CD14-positive monocyte (primary cell): ENCODE measurements at places on chromosomes 6 and 20.

DNA sequence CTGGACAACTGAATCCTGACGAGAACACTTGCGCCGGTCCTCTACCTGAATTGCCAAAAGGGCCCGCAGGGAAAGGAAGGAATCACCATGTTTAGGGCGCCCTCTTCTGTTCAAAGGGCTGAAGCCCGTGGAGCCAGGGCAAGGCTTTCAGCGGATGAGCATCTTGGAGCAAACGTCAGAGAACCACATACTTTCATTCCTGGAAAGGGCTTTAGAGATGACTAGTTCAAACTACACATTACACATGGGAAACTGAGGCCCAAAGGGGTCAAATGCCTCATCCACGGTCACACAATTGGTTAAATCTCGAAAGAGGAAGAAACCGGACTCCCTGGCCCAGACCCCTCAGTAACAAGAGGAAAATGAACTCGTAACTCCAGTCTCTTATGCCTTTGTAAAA, 11.5 kb upstream of the ZNF133 start:
- H3K36me3 ChIP-seq, result no peaks in the 10 kb centered on the region
- peak; percentile 30 for DNase-seq

DNA sequence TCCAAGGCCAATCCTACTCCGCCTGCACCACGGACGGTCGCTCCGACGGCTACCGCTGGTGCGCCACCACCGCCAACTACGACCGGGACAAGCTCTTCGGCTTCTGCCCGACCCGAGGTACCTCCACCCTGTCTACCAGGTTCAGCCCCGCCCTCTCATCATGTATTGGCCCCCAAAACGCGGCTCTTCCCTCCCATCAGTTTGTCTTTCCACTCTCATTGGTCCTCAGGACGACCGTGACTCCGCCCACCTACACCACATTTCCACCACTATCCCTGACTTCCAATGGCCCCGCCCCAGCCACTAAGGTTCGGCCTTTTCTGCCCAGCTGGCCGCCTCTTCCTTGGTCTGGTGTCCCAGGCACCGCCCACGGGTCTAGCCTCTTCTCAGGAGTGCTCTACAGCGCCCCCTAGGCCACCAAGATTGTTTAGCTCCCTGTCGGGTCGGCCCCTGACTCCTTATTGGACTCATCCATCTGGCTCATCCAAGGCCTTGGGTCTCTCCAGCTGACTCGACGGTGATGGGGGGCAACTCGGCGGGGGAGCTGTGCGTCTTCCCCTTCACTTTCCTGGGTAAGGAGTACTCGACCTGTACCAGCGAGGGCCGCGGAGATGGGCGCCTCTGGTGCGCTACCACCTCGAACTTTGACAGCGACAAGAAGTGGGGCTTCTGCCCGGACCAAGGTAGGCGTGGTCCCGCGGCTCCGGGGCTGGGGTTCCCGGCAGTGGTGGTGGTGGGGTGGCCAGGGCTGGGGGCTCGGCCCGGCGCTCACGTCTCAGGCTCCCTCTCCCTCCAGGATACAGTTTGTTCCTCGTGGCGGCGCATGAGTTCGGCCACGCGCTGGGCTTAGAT, 3.1 kb downstream of the MMP9 start:
- no peaks in the 10 kb centered on the region for H3K36me3 ChIP-seq
- peak overlapping the region; percentile 61 for H3K27ac ChIP-seq
- no peak overlapping the region for H3K4me3 ChIP-seq
- DNase-seq, result peak; percentile 53
- H3K27me3 ChIP-seq, result peaks cover 13% of the 10 kb centered on the region

- DNase-seq, result no peak
- H3K27ac ChIP-seq, result no peak overlapping the region
- peaks cover 2% of the 10 kb centered on the region for H3K27me3 ChIP-seq
- peaks cover 24% of the 10 kb centered on the region for H3K4me1 ChIP-seq
- H3K4me3 ChIP-seq, result no peak overlapping the region
Observed at GRCh38 chr6:41892921-41893564, 2.1 kb downstream of the USP49 start.

DNA sequence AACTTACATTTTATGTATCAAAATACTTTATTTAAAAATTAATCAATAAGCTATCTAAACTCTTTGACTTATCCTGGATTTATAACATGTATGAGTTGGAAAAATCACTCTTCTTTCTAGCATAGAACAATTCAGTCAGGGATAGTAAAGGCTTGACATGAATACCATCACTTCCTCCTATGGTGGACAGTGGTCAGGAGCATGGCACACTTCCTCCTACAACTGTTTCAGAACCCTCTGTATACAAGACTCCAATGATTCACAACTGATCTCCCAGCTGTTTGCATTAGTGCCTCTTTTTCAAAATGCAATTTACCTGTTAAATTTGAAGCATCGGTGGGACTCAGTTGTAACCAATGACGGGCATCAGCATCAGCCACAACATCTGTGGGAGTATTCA, 129.7 kb downstream of the RALGAPA2 start:
- no peaks in the 10 kb centered on the region for H3K27me3 ChIP-seq
- H3K4me1 ChIP-seq, result no peaks in the 10 kb centered on the region
- no peak overlapping the region for H3K4me3 ChIP-seq
- no peak for DNase-seq

DNA sequence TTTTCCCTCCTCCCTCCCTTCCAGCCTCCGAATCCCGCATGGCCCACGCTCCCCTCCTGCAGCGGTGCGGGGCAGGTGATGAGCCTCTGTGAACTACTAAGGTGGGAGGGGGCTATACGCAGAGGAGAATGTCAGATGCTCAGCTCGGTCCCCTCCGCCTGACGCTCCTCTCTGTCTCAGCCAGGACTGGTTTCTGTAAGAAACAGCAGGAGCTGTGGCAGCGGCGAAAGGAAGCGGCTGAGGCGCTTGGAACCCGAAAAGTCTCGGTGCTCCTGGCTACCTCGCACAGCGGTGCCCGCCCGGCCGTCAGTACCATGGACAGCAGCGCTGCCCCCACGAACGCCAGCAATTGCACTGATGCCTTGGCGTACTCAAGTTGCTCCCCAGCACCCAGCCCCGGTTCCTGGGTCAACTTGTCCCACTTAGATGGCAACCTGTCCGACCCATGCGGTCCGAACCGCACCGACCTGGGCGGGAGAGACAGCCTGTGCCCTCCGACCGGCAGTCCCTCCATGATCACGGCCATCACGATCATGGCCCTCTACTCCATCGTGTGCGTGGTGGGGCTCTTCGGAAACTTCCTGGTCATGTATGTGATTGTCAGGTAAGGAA, at the start of gene OPRM1:
Gene OPRM1, plus strand, starts transcription at position 10 of the 612 bp plus-strand sequence. Its CDS starts 305 bp downstream, at position 315.
- no peak within 1 kb of the TSS for H3K4me3 ChIP-seq
- no peak within 1 kb of the TSS for H3K27ac ChIP-seq
- no peaks in the 10 kb centered on the region for H3K4me1 ChIP-seq
- DNase-seq, result no peak
- H3K36me3 ChIP-seq, result no peaks in the 10 kb centered on the region

DNA sequence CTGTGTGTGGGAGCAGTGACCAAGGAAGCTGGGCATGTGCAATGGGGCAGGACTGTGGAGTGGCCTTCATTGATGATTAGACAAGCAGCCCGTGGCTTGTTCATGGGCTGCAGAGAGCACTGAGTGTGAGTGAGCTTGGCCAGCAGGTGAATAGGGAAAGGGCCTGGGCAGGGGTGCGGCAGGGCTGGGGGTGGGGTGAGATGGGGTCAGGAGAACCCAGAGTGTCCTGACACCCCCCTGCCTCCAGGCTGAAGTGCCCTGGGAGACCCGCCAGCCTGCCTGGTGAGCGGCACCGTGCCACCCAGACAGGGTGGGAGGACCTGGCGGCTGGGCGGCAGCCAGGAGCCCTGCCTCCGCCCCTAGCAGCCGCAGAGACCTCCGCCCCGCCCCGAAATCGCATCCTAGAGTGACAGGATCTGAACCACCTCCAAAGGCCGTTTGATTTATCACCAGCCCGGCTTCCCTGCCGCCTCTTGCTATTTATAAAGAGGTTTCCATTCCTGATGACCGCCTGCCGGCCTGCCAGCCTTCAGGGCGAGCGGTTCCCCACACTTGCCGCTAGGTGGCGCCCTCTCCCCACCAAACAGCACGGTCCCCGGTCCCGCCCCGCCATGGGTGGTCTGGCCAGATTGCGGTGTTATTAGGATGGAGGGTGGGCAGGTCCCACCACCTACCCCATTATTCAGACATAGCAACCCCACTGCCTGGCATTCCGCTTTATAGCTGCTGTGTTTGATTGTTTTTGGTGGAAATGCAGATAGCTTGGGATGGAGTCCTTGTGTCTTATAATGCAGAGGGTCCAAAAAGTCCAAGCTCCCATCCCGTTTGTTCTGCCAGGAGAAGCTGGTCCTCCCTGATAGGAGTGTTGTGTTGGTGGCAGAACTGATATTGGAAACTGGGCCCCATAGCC, 3.5 kb downstream of the MYLK2 start:
- H3K27me3 ChIP-seq, result no peaks in the 10 kb centered on the region
- no peak overlapping the region for H3K27ac ChIP-seq
- H3K4me1 ChIP-seq, result peaks cover 3% of the 10 kb centered on the region
- no peak overlapping the region for H3K4me3 ChIP-seq
- no peaks in the 10 kb centered on the region for H3K36me3 ChIP-seq
- peak; percentile 68 for DNase-seq

- no peaks in the 10 kb centered on the region for H3K36me3 ChIP-seq
- no peak for DNase-seq
- no peaks in the 10 kb centered on the region for H3K27me3 ChIP-seq
- H3K4me3 ChIP-seq, result no peak overlapping the region
Observed at GRCh38 chr6:117840541-117840983, 66.5 kb upstream of the SLC35F1 start.

DNA sequence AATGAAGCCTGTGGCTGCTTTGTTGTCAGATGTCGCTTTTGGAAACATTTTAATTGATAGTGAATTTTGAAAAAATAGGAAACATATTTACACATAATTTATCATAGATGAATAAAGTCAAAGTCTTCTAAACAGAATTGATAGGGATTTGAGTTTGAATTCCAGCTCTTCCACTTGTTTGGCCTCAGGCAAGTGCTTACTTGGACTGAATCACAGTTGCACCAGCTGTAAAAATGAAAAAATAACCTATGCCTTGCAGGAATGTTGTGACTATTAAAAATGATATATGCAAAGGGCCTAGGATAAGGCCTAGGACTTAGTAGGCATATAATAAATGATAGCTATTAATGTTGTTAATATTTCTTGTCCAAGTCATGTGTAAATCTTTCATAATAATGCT, 618.5 kb upstream of the MMS22L start:
- no peaks in the 10 kb centered on the region for H3K4me1 ChIP-seq
- DNase-seq, result no peak
- no peak overlapping the region for H3K27ac ChIP-seq
- H3K36me3 ChIP-seq, result no peaks in the 10 kb centered on the region
- H3K4me3 ChIP-seq, result no peak overlapping the region

DNA sequence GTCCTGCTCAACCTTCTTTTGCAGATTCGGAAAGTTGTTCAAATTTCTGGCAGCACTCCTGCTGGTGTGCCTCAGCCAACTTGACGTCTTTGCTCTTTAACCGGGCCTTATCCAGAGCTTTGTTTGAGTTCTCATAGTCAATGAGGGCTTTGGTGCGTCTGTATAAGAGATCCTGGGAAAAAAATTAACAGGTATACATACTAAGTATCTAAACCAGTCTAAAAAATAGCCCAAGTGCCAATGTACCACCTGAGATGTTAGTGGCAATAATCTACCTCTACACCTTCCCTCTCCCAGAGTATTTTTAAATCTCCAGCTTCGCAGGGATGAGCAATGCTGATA, 21.1 kb downstream of the SNX5 start:
- no peaks in the 10 kb centered on the region for H3K27me3 ChIP-seq
- H3K27ac ChIP-seq, result no peak overlapping the region
- H3K36me3 ChIP-seq, result peaks cover 100% of the 10 kb centered on the region
- no peak for DNase-seq

DNA sequence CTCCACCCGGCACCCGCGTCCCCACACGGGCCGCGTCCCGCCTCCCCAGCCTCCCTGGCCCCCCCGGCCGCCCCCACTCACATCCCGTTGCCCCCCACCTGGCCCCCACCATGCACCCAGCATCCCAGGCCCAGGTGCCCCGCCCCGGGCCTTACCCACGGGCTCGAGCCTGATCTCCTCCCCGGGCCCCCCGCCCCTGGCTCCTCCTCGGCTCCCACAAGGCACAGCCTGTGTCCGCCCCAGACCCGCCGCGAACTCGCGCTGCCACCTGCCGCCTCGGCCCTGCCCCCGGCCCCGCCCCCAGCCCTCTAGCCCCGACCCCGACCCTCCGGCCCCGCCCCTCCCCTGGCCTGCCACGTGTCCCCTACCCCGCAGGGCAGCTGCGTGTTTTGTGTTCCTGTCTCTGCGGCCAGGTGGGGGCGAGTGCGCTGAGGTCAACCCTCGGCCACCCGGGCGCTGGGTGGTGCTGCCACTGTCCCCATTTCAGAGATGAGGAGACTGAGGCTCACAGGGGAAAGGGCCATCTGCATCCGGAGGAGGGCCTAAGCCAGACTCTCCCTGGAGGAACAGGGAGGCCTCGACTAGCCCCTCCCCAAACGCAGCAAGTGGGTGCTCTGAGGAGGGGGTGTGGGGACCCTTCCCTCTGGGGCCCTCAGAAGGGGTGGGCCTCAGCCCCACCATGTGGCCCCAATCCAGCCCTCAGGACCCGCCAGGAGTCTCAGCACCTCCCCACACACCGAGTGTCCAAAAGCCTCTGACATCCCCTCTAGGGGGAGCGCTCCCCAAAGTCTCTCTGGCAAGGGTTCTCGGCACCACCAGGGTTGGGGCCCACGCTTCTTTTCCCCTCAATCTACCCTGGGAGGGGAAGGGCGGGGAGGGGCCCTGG, 99.8 kb downstream of the TAF4 start:
- H3K36me3 ChIP-seq, result no peaks in the 10 kb centered on the region
- H3K4me3 ChIP-seq, result no peak overlapping the region
- H3K4me1 ChIP-seq, result no peaks in the 10 kb centered on the region
- H3K27ac ChIP-seq, result no peak overlapping the region

GRCh38 chr6:14046476-14047068, 71.0 kb upstream of the CD83 start:
- no peaks in the 10 kb centered on the region for H3K4me1 ChIP-seq
- no peaks in the 10 kb centered on the region for H3K36me3 ChIP-seq
- DNase-seq, result peak; percentile 52
- H3K4me3 ChIP-seq, result no peak overlapping the region

- H3K27me3 ChIP-seq, result no peaks in the 10 kb centered on the region
- H3K27ac ChIP-seq, result no peak overlapping the region
- no peak for DNase-seq
- no peak overlapping the region for H3K4me3 ChIP-seq
- peaks cover 8% of the 10 kb centered on the region for H3K4me1 ChIP-seq
Observed at GRCh38 chr6:111753573-111753972, 119.7 kb downstream of the FYN start.

GRCh38 chr20:62163485-62163865, 19.4 kb upstream of the MTG2 start:
- H3K27ac ChIP-seq, result no peak overlapping the region
- H3K4me3 ChIP-seq, result no peak overlapping the region
- H3K36me3 ChIP-seq, result peaks cover 88% of the 10 kb centered on the region
- H3K27me3 ChIP-seq, result no peaks in the 10 kb centered on the region
- H3K4me1 ChIP-seq, result no peaks in the 10 kb centered on the region

- no peaks in the 10 kb centered on the region for H3K4me1 ChIP-seq
- H3K36me3 ChIP-seq, result no peaks in the 10 kb centered on the region
- H3K27ac ChIP-seq, result no peak overlapping the region
- no peak for DNase-seq
- H3K27me3 ChIP-seq, result no peaks in the 10 kb centered on the region
- H3K4me3 ChIP-seq, result no peak overlapping the region
Observed at GRCh38 chr20:4401601-4402000, 320.1 kb upstream of the PRND start.
